Muscle of leg (tissue), 16 donors: ENCODE measurements at places on chromosomes 12 and 14.
A peak's percentile ranks its signal among the peaks of the same experiment; 100 is the strongest.

DNA sequence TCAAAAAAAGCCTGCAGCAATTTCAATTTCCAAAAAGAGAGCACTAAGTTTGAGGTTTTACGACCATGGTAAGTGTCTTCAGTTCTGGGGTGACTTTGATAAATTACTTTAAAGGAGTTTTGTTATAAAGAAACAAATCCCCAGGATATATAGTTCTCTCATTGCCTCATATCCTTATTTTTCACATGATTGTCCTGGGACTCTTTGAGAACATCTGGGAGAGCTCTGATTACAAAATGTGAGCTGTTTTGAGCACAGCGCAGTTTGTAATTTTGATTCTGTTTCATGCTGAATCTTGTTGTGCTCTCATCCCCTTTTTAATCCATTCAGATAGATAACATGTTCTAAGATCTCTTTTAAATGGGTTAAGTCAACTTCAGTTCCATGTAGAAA lies 67.7 kb upstream of the DCN start:
- peak; percentile 97 for DNase-seq

DNA sequence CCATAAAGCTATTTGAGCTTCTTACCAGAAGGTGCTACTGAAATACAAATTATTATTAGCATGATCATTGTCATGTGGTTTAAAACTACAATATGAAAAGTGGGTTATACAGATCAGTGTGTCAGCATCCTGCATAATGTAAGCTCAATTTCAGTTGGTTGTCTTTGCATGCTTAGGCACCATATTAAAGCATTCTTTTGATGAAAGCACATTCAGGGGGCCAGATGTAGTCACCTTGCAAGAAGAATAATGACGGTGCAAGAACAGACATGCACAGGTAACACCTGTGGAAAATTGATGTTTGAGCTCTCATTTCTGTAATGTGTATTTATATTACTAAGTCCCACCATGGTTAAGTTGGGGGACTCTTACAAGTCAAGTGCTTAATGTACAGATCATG lies 123.9 kb downstream of the PAX9 start:
- DNase-seq = no peak

DNA sequence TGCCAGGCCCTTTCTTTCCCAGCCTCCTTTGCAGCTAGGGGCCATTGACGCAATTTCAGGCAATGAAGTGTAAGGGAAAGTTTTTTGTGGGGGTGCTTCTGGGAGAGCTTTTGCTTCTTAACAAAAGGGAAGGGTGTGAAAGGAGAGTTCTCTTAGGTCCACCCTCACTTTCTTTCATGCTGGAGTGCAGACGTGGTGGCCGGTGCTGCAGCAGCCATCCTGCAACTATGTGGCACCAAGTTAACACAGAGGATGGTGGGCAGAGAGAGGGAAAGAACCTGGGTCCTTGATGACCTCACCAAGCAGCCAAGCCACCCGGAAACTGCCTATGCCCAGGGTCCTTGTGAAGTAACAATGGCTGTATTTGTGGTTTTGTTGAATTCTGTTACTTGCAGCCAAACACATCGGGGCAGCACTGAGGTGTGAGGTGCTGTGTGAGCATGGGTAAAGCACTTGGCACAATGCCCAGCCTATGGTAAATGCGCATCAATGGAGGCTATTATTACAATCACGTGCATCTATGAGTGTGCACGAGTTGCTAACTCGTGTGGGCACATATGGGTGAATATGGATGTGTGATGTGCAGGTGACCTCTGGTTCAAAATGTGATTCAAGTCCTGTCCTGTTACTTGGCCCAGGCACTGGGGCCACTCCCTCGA lies 122.6 kb downstream of the CALM1 start:
- DNase-seq = no peak

GRCh38 chr12:93991829-93992461 lies 156.4 kb upstream of the PLXNC1 start:
- peak; percentile 90 for DNase-seq

DNA sequence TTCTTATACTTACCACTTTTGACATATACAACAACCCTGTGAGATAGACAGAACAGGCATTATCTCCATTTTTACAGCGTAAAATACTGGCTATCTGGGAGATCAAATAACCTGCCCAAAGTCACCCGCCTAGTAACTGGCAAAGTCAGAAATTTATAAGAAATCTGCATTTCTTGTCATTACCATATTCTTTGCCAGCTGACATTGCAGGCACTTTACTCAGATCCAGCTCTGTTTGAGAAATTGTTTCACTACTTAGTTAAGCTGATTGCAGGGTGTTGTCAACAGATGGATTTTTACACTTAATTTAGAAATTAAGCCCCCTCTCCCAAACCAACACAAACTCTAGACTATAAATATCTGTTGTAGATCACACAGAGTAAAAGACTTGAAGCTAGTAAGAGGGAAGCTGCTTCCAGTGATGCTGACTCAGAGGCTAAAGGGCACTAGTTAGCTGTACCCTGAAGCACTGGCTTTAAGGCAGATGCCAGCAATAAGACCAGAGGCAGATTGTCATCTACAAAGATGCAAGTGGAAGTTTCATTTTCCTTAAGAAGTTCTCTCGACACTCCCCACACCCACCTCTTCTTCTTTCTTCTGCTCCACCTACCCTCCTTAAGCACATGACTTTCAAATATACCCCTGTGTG lies 153.1 kb downstream of the ANO6 start:
- DNase-seq = peak; percentile 11

DNA sequence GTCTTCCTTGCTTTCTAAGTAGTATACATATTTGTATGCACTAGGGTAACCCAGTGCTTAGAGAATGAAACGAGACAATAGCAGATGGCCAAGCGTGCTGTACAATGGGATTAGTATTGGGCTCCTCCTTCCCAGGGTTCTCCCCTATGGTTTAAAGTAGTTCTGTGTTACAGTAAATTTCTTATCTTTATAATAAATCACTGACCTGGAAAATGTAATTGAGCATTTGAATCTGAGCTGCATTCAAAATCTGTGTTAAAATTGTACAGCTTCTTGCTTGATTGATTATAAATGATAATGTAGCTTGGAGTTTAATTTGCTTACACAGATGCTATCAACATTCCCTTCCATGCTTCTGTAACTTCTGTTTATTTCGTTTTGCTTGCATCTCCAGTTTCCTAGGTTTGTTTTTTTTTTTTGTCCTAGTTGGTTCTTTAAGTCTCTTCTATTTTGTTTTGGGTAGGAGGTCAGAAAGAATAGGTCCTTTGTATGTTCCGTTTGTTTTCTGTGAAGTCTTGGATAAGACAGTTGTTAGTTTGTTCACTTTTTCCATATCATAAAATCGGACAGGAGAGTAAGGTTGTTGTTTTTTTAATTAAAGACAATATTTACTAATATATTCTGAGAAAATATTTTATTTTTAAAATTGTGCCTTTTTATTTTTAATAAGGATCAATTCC lies 171.2 kb downstream of the ERC1 start:
- DNase-seq = no peak

DNA sequence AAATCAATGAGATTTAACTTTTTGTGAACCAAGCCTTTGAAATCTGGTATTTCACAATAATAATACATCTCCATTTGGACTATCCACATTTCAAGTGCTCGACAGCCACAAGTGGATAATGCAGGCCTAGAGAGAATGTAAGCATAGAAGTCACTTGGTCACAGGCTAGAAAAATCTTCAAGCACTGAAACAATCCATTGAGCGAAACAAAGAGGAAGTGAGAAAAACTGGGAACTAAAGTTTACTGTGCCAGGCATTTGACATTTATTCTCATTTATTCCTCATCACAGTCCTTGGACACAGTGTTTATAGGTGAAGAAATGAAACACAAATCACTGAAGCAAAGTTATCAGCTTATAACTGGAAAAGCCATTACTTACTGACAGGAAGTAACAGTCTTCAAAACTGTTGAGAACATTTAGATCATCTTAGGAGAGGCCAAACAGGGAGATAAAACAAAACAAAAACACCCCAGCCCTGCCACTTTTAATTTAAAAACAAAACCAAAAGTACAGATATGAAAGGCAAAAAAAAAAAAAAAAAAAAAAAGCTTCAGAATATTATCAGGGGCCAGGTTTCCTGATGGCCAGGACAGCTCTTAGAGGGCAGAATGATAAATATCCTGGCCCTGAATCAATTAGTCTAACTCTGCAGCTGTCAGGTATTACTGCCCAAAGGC lies 29.2 kb downstream of the GNS start:
- DNase-seq = peak; percentile 42

DNA sequence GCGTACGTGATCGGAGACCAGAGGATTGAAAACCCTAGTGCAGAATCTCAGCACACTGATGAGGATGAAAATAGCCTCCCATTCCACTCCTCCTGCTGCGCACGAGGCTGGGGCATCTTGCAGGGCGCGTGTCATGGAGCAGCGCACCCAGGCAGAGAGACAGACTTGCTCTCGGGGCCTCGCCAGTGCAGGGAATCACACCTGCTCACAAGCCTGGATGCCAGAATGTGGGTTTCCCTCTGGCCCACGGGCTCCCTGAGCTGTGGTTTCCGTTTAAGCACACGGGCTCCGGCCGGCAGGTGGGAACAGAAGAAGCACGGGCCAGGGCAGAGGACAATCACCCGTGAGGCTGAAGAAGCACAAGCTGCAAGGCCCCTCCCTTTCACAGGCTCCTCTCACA lies 2.0 kb downstream of the FGF6 start:
- DNase-seq = no peak

DNA sequence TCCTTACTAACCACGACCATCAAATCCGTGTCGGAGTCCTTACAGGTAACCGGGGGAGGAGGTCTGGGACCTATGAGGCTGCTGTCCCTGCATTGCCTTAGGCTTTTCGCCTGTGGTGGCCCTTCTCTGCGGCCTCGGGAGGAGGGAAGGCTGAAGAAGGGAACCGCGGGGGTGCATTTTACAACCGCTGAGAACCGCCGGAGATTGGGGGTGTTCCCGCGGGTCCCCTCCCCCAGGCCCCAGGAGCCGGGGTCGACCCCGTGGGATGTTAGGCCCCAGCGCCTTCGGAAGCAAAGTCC lies 549 bp downstream of the GPHN start:
- no peak for DNase-seq

- DNase-seq = no peak
These were observed 34.2 kb downstream of the TRAF3 start for GRCh38 chr14:102811254-102811963.

- DNase-seq = no peak
These were observed 44.2 kb downstream of the CCDC91 start for GRCh38 chr12:28234444-28234843.

GRCh38 chr14:52902971-52903619 lies 47.8 kb downstream of the FERMT2 start:
- DNase-seq = no peak

- no peak for DNase-seq
These were observed 2.8 kb upstream of the PIWIL1 start for GRCh38 chr12:130334937-130335336.

DNA sequence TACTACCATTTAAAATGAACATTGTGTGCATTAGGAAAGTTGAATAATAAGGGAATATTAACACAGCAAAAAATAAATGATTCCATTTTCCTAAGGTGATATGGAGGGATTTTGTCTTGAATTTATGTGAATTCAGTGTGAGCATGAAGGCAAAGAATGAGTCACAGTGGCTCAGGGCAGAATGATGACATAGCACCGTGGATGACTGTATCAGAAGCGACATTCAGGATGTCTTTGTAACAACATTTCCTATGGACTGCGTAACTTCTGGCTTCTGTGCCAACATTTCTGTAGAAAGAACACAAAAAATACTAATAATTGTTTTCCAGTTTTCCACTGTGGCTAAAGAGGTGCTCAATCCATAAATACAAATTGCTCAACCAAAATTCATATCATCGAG lies 54.6 kb downstream of the TTC8 start:
- DNase-seq = no peak

- DNase-seq = peak; percentile 82
These were observed 47.6 kb upstream of the PPP1CC start for GRCh38 chr12:110790301-110790700.

DNA sequence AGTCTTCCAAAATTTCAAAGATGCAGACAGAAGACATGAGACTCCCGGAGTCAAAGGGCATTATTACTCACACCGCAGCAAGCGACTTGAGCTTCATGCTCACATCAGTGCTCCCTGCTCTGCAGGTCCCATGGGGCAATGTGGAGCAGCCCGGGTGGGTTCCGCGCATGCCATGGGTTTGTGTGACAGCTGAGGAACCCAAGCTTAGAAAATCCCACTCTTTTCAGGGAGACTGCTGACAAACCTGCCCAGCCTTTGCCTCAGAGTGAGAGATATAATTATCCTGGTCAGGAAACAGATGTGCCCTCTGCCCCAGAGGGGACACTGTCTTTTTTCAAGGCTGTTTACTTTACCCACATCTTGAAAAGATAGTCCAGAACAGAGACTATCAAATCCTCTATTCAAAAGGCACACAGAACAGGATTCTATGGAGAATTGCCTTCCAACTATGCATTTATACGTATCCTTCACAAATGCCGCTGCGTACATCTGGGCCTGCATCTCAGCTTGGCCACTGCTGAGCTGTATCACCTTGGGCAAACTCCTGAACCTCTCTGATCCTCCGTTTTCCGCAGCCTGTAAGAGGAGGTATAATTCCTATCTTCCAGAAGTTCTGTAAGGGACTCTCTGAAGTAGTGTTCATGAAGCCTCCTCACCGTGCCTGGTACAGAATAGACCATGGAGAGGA lies 16.0 kb downstream of the C14orf132 start:
- no peak for DNase-seq

DNA sequence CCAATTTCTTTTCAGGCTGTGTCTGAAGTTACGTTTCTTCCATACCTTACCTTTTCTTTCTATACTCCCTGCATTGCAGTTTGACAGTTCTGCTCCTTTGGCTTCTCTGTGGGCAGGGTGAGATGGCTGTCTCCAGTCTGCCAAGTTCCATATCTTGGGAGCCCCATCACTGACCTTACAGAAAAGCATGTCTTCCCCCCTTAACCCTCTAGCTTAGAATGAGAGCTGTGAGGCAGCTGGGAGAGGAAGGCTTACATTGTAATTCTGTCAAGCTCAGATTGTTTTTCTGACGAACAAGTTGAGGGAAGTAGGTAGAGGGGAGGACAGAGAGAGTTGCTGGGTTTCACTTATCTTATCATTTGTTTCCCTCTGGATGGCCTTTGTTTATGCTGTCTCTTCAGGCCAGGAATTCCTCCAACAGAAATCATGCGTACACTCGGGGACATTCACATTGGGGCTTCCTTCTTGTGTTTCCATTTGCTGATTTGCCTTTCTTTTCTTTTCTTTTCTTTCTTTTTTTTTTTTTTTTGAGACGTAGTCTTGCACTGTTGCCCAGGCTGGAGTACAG lies 9.3 kb downstream of the DAAM1 start:
- no peak for DNase-seq

DNA sequence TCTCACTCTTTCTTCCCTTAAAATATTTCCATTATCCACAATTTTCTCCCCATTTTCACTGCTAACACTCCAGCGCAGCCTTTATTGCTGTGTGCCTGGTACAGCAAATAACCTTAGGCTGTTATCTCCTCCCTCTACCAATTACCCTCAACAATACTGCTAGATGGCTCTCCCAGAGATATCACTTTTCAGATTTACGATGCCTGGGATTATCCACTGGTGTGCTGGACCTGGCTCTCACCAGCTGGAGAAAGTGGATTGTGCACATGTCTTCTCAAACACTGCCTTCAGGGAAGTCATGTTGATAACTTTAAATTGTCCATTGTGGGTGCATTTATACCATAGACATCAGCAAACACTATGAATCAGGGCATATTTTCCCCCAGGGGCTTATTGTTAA lies 101.9 kb upstream of the ADAMTS20 start:
- no peak for DNase-seq

- DNase-seq = peak; percentile 4
These were observed 15.0 kb downstream of the PMCH start for GRCh38 chr12:102182635-102183034.
